ENCODE measurements at places on chromosomes 7 and 10. TPM values are rescaled to one million over a fixed set of nuclear protein-coding genes. Genes with fewer than 3 reads are reported as not detected.

Gene SEMA3D
- 1.7 TPM for polyA plus RNA-seq

- H3K27me3 ChIP-seq = no peaks in the 10 kb centered on the region
- H3K4me1 ChIP-seq = no peaks in the 10 kb centered on the region
- H3K4me3 ChIP-seq = no peak overlapping the region
- H3K27ac ChIP-seq = no peak overlapping the region
- no peaks in the 10 kb centered on the region for H3K36me3 ChIP-seq
Observed at GRCh38 chr10:85784792-85785191, 581.8 kb downstream of the GRID1 start.

DNA sequence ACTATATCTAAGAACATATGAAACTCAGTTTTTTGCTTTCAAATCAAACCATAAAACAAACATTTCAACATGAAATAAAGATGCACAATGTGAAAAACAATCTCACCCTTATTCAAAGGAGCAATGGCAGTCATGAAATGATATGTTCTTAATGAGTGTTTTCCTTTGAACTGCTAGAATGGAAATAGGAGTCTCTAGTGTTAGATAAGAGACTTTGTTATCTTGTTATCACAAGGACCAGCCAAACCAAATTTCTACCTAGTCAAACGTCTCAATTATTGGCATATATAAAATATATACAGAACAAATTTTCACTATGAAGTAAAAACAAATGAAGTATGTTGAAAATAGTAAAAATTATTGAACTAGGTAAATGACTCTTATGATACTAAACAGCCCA lies 1.2 kb downstream of the VPS41 start:
- no peak for DNase-seq
- peak overlapping the region; percentile 84 for H3K4me3 ChIP-seq
- 0 out of 2 replicates have a peak, but pooled peaks cover 7% of the 10 kb centered on the region for H3K4me1 ChIP-seq
- no peaks in the 10 kb centered on the region for H3K27me3 ChIP-seq
- no peaks in the 10 kb centered on the region for H3K36me3 ChIP-seq

- H3K4me3 ChIP-seq = no peak overlapping the region
- H3K36me3 ChIP-seq = no peaks in the 10 kb centered on the region
- no peak overlapping the region for H3K27ac ChIP-seq
Observed at GRCh38 chr7:135348493-135348892, 114.9 kb downstream of the STRA8 start.

Gene RGR
- polyA plus RNA-seq = not detected

GRCh38 chr10:124042656-124043309 lies 50.6 kb downstream of the CHST15 start:
- H3K27me3 ChIP-seq = no peaks in the 10 kb centered on the region
- H3K4me3 ChIP-seq = no peak overlapping the region
- DNase-seq = no peak

DNA sequence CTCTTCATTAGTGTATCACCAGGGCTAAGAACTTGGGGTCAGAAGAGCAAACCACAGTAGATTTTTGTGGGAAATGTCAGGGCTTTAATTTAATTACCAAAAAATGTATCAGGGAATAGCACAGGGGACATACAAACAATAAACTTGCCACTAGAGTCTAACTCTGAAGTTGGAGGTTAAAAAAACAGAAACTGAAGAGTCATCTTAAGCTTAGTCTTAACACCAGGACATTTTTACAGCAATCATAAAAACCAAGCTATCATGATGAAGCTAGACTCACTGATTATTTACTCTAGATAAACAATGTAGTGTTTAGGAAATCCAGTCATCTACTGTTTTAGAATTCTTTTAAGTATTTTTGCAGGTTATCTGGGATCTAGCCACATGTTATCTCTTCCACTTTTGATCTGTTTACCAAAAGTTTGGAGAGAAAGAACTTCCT lies 48.4 kb upstream of the GLI3 start:
- no peaks in the 10 kb centered on the region for H3K4me1 ChIP-seq
- H3K27me3 ChIP-seq = no peaks in the 10 kb centered on the region
- H3K4me3 ChIP-seq = no peak overlapping the region

DNA sequence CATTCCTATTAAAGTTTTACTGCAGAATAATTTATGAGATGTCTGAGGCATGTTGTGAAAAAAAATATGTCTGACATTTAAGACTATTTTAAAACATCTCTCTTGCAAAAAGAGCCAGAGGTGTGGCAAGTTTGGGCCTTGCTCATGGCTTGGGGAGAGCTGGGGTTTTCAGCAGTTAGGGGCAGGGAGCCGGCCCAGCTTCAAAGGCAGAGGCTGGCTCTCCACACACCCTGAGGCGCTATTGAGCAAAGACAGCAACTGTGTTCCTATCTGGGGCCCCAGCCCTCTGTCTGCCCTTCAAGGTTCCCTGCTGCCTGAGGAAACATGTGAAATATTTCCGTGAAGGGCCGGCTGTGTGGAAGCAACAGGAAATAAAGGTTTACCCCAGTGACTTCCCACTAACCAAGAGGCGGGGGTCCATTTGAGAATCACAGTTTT lies 94.0 kb downstream of the SORBS1 start:
- DNase-seq = peak; percentile 89
- peaks cover 61% of the 10 kb centered on the region for H3K4me1 ChIP-seq
- H3K4me3 ChIP-seq = 0 out of 2 replicates have a peak overlapping the region, but pooled peaks have one; percentile 4
- H3K27me3 ChIP-seq = no peaks in the 10 kb centered on the region
- H3K36me3 ChIP-seq = no peaks in the 10 kb centered on the region

- no peaks in the 10 kb centered on the region for H3K36me3 ChIP-seq
- no peak for DNase-seq
- no peak overlapping the region for H3K27ac ChIP-seq
- no peaks in the 10 kb centered on the region for H3K4me1 ChIP-seq
Observed at GRCh38 chr10:1187151-1187854, 131.1 kb downstream of the WDR37 start.

- H3K36me3 ChIP-seq = no peaks in the 10 kb centered on the region
- no peak overlapping the region for H3K27ac ChIP-seq
- DNase-seq = no peak
- H3K27me3 ChIP-seq = no peaks in the 10 kb centered on the region
- H3K4me1 ChIP-seq = peaks cover 7% of the 10 kb centered on the region
Observed at GRCh38 chr7:85074-85882, 107.1 kb upstream of the FAM20C start.

Gene SFXN4
- polyA plus RNA-seq = 20.1 TPM

GRCh38 chr7:112930787-112931186 lies 140.6 kb upstream of the TMEM168 start:
- DNase-seq = no peak
- H3K27me3 ChIP-seq = no peaks in the 10 kb centered on the region
- no peak overlapping the region for H3K4me3 ChIP-seq
- peaks cover 38% of the 10 kb centered on the region for H3K4me1 ChIP-seq
- H3K36me3 ChIP-seq = no peaks in the 10 kb centered on the region
- H3K27ac ChIP-seq = no peak overlapping the region

GRCh38 chr7:73921623-73922528 lies 60.9 kb downstream of the TMEM270 start:
- H3K4me3 ChIP-seq = no peak overlapping the region
- H3K4me1 ChIP-seq = peaks cover 16% of the 10 kb centered on the region
- H3K36me3 ChIP-seq = no peaks in the 10 kb centered on the region

DNA sequence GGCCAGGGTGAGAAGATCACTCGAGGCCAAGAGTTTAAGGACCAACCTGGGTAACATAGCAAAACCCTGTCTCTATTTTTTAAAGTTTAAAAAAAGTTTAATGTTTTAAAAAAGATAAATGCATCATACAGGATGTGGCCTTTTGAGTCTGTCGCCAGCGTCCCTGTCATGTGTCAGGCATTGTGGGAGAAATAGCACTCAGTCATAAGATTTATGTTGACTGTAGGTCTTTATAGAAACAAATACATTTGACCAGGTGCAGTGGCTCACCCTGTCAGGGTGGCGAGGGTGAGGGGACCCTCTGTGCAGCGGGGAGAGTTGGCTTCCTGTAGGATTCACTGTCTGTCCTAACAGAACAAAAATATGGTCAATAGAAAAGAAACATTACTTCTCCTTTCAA lies 63.5 kb upstream of the SH2B2 start:
- H3K27me3 ChIP-seq = no peaks in the 10 kb centered on the region
- H3K27ac ChIP-seq = no peak overlapping the region
- H3K4me1 ChIP-seq = no peaks in the 10 kb centered on the region
- H3K36me3 ChIP-seq = no peaks in the 10 kb centered on the region

GRCh38 chr7:157299613-157300368 lies 37.0 kb upstream of the DNAJB6 start:
- peak; percentile 35 for DNase-seq
- H3K27me3 ChIP-seq = no peaks in the 10 kb centered on the region
- no peak overlapping the region for H3K27ac ChIP-seq
- no peaks in the 10 kb centered on the region for H3K36me3 ChIP-seq

DNA sequence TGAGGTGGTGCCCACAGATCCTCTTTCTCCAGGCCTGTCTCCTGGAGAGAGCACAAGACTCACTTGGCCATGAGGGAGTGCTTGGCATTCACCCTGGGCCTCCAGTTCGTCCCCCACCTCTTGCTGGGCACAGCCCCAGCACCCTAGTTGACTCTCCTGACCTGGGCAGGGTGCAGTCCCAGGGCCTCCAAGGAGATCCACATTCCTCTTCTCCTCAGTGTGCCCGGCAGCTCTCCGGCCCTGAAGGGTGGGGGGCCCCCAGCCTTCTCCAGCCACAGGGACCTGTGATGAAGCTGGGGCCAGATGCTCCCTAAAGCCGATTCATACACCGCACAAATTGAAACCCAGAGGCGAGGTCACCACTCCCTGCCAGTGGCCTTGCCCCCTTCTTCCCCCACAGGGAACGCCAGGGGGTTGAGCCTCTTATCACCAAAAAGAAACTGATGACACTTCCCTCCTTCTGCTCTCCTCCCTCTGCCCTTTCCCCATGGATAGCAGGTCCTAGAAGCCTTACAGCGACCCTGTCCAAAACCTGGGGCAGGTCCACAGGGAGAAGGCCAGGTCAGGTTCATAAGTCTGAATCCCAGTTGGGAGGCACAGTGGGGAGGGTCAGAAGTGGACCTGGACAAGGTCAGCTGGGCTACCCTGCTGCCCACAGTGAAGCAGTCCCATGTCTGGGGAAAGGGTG lies 3.1 kb downstream of the EN2 start:
- H3K27me3 ChIP-seq = peaks cover 97% of the 10 kb centered on the region
- no peak overlapping the region for H3K4me3 ChIP-seq
- peaks cover 39% of the 10 kb centered on the region for H3K4me1 ChIP-seq
- H3K36me3 ChIP-seq = no peaks in the 10 kb centered on the region
- H3K27ac ChIP-seq = no peak overlapping the region

Gene SPDYE9
- 0.78 TPM for polyA plus RNA-seq

DNA sequence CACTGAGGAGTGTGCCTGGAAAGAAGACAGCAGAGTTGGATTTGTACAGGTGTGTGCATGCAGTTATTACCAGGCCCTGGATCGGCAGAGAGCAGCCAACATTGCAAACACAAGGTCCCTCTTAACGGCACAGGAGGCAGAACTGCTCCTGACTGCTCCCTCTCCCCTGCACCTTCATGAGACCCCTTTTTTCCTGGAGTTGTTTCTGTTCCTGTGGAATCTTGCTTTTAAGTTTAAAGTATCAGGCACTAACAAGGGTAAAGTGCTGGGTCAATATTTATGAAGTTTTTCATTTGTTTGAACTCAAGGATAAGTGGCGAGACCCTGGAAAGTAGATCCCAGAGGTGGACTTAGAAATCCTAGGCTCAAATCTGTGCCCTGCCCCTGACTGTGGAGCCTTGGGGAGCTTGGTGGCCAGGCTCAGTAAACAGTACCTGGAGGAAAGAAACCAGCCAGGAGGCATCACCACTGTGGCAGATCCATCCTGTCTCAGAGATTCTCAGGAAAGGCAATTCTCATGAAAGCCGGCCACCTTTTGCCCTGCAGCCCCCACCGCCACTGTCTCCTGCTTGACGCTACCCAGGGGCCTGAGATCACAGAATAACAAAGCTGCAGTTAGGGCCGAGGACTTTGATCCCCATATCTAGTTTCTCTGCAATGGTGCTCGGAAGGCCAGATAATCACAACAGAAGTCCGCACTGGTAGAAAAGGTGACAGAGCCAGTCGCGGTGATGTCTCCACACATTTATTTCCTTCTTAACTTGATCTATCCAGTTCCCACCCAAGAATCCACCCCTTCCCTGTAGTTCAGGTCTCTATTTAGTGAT lies 36.7 kb downstream of the DDC start:
- no peak overlapping the region for H3K4me3 ChIP-seq
- H3K27ac ChIP-seq = no peak overlapping the region
- no peak for DNase-seq
- no peaks in the 10 kb centered on the region for H3K36me3 ChIP-seq
- no peaks in the 10 kb centered on the region for H3K27me3 ChIP-seq

- H3K27ac ChIP-seq = no peak overlapping the region
- H3K27me3 ChIP-seq = no peaks in the 10 kb centered on the region
- H3K36me3 ChIP-seq = no peaks in the 10 kb centered on the region
- no peak overlapping the region for H3K4me3 ChIP-seq
- H3K4me1 ChIP-seq = no peaks in the 10 kb centered on the region
Observed at GRCh38 chr10:32437334-32437733, 8.6 kb upstream of the CCDC7 start.

GRCh38 chr10:63697956-63698786 lies 177.0 kb downstream of the REEP3 start:
- H3K36me3 ChIP-seq = no peaks in the 10 kb centered on the region
- H3K27me3 ChIP-seq = no peaks in the 10 kb centered on the region
- DNase-seq = no peak
- no peak overlapping the region for H3K4me3 ChIP-seq
- H3K4me1 ChIP-seq = peaks cover 10% of the 10 kb centered on the region
- 0 out of 2 replicates have a peak overlapping the region, but pooled peaks have one; percentile 18 for H3K27ac ChIP-seq

- H3K27ac ChIP-seq = peak overlapping the region; percentile 99
- DNase-seq = peak; percentile 59
- peak overlapping the region; percentile 91 for H3K4me3 ChIP-seq
- H3K27me3 ChIP-seq = no peaks in the 10 kb centered on the region
Observed at GRCh38 chr10:35127289-35127891, 744 bp downstream of the CREM start.

- no peaks in the 10 kb centered on the region for H3K36me3 ChIP-seq
- no peak overlapping the region for H3K4me3 ChIP-seq
- no peak for DNase-seq
- no peak overlapping the region for H3K27ac ChIP-seq
Observed at GRCh38 chr7:130107949-130108674, 37.8 kb downstream of the KLHDC10 start.

- no peak for DNase-seq
- no peaks in the 10 kb centered on the region for H3K27me3 ChIP-seq
- H3K36me3 ChIP-seq = no peaks in the 10 kb centered on the region
- no peak overlapping the region for H3K27ac ChIP-seq
Observed at GRCh38 chr10:10814069-10814468, 203.6 kb upstream of the CELF2 start.

Gene HECTD2
- 8.5 TPM for polyA plus RNA-seq

GRCh38 chr7:2832461-2832860 lies 11.6 kb downstream of the GNA12 start:
- peaks cover 72% of the 10 kb centered on the region for H3K4me1 ChIP-seq
- no peaks in the 10 kb centered on the region for H3K27me3 ChIP-seq
- no peak overlapping the region for H3K4me3 ChIP-seq

Gene MMD2
- polyA plus RNA-seq = 0.11 TPM

All from GM23338 (cell line).